ENCODE measurements at places on chromosomes 5 and 9.

- peak; percentile 87 for DNase-seq
These were observed 39.5 kb upstream of the GARNL3 start for GRCh38 chr9:127224883-127225739.

GRCh38 chr5:122262103-122262502 is 49.9 kb upstream of the SNCAIP start:
- DNase-seq, result no peak

DNA sequence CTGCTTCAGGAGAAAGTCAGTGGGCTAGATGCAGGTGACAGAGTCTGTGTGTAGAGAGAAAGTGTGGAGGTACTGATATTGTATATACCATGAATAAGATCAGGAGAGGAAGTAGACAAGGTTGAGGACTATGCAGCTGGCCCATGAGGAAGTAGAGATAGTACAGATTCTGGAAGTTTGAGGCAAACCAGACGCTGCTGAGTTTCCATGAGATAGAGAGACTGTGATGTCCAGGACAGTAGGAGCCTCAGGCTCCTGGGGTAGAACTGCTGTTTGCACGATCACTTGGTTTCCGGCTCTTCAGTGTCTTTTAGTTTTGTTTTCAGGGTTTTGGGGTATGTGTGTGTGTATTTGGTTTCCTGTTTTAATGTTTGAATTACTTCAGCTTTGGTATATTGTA is 13.6 kb downstream of the OTULINL start:
- no peak for DNase-seq

- DNase-seq, result peak; percentile 40
These were observed 41.2 kb upstream of the VCAN start for GRCh38 chr5:83430130-83431010.

DNA sequence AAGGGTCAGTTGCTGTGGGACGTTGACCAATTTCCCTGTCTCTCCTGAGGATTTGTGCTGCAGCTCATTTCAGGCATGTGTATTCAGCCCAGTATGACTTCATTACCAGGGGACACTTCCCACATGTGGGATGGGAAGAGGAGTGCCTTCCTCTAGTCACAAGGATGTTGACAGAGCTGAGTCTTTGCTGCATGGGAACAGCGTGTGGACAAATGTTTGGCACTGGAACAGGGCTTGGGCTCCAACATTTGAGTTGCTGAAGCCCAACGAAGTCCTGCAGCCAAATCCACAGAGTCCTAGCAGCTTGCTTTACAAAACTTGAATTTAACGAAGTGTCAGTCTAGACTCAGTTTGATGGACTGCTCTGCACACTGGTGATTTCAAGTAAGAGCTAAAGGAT is 283.2 kb downstream of the SH3GL2 start:
- DNase-seq, result no peak

- no peak for DNase-seq
These were observed 323.5 kb downstream of the TLE4 start for GRCh38 chr9:79895232-79895631.

DNA sequence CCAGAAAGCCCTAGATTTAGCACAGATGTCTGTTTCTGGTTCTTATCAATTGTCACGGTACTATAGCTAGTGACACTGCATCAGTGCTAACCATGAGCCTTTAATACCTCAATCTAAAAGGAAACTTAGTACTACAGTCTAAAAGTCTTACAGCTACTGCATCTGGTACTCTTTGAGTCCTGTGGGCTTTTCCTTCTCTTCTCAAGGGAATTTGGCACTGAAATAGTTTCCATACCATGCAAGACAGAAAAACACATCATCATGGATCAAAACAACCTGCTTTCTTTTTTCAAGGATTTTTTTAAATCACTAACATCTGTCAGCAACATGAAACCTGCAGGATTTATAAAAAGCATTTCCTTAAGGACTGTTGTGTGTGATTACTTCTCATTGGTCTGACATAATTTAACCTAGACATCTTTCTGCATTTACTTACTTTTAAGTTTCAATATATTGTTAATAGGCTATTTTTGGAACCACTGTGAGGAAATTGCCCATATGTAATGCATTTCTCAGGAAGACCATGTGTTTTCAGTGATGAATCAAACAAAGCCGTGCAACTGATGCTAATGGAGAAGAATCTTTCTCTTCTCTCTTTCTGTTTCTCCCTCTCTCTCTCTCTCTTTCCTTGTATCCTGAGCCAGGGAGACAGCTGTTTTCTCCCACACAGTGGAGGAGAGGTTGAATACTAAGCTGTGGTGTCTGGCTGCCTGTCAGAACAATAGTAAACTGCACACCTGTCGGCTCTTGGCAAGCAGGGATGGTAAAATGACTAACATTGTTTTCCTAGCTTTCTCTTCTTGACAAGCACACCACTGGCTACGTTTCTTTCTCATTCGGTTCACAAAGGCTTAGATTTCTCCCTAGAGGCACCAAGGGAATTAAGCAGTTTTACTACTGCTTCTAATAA is 273.4 kb downstream of the CSNK1G3 start:
- DNase-seq, result no peak

DNA sequence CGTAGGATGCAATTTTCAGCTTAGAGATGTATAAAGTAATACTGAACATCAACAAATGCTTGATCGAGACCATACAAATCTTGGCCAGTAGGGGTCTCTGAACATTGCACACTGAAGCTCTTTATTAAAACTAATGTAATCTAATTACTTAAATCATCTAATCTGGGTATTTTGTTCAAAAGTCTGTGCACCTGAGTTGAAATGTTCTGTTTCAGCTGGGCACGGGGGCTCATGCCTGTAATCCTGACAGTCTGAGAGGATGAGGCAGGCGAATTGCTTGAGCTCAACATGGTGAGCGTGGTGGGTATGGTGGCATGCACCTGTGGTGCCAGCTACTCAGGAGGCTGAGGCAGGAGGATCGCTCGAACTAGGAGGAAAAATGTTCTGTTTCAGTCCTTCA is 41.0 kb downstream of the ESM1 start:
- DNase-seq, result peak; percentile 20

GRCh38 chr5:149445739-149446369 is 66.8 kb upstream of the IL17B start:
- no peak for DNase-seq

GRCh38 chr9:35756275-35757225 is 2.5 kb upstream of the MSMP start:
- DNase-seq, result peak; percentile 75

GRCh38 chr5:96651948-96652753 is 10.0 kb upstream of the CAST start:
- no peak for DNase-seq

DNA sequence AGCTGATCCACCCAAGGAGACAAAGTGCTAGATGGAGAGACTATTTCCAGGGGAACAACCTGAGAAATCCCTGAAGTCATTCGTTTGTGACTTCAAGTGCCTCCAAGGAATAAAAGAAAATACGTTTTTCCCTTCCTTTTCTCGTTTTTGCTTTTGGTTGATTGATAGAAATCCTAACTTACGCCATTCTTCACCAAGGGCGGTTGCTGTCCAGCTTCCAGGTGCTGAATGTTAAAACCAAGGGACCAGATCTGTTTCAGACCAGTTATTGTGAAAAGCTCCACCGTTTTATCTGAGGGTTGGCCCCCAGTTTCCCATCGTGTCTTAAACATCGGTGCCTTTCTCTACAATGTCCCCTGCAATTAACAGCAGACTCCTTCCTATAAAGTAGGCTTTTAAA is 600.7 kb upstream of the SGCD start:
- no peak for DNase-seq

DNA sequence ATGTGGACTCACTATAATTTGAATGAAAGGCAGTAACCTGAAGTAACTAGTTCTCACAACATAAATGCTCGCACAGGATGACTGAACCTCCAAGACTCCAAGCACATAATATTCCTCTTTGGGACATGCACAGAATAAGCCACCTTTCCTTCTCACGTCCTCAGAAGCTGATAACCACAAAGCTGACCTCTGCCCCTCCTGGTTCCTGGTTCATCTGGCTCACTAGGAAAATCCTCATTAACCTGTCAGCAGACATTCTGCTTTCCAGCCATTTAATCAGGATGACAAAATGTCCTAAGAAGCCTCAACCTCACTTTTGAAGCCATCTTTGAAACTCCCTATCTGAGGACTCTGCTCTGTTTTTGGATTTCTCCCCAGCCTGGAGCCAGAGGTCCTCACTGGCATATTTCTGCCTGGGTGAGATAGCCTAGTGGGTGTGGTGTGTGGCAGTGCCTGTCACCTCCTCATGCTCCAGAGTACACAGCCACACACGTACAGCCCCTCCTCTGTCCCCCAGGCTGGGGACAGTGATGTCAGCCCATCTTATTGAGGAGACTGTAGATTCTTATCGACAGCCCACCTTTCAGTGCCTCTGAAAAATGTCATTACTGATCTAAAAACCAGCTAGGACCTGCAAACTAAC is 10.3 kb downstream of the ANKH start:
- no peak for DNase-seq

DNA sequence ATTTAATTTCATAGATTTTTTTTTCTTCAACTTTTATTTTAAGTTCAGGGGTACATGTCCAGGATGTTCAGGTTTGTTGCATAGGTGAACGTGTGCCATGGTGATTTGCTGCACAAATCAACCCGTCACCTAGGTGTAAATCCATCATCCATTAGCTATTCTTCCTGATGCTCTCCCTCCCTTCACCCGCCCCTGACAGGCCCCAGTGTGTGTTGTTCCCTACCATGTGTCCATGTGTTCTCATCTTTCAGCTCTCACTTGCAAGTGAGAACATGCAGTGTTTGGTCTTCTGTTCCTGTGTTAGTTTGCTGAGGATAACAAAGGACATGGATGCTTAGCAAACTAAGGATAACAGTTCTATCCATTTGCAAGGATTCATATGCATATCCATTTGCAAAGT is 209.1 kb upstream of the ADCY2 start:
- DNase-seq, result no peak

DNA sequence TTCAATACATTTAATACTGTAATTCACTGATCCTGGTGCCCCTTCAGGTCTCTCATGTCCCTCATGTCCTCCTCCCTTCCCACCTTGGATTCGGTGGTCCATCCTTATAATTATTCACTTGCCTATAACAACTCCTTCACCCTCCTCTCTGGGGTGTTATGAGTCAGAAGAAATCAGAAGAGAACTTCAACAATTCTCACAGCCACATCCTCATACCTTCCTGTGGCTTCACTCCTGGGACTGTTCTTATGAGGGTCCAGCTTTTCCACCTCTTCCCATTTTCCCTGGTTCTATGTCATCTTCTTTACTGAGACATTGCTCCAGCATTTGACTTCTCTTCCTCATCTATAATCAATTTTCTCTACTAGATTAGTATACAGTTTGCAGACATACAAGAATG is 406.1 kb downstream of the NR2F1-AS1 start:
- DNase-seq, result no peak

DNA sequence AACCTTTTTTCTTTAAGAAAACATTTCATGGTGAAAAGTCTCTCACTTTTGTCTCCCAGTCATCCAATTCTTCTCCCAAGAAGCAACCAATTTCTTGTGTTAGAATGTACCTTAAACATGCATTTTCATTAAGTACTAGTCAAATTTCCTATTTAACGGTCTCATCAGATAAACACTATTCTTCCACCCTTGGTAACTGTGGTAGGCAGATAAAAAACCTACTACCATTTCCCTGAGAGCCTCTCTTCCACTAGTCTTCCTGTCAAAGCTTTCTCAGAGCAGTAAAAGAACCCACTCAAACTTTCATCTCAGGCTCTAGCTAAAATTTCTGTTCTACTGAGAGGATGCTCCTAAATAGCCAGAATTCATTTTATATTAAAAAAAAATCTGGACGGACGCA is 10.9 kb downstream of the GNE start:
- DNase-seq, result no peak

GRCh38 chr5:621341-621761 is 9.2 kb downstream of the CEP72 start:
- no peak for DNase-seq

DNA sequence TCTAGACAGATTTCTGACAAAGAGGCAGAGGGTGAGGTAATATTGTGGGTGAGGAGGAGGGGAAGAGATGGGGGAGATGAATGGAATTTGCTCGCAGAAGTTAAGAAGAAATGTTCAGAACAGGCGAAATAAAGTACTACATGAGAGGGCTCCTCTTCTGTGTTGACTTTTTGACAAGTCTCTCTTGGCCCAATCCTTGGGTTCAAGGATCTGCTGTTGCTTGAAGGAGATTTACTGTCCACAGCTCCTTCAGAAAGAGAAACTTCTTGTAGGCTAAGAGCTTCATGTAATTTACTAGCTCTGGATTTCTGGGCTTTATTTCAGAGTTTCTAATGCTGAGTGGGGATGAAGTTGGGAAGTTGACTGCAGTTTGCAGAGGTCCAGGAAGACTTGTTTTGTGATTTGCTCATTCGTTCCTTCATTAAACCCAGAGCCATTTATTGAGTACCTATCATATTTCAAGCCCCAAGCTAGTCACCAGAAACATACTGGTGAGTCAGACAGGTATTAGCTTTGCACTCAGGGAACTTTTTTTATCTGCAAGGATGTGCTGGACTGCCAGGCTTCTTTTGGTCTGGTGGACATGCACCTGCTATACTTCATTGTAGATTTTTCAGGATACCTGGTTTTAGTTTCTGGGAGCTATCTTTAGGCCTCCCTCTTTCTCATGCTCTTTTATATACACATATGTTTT is 402.9 kb upstream of the CLINT1 start:
- DNase-seq, result no peak

- DNase-seq, result no peak
These were observed 31.9 kb downstream of the CCDC125 start for GRCh38 chr5:69300537-69301203.

GRCh38 chr9:76665458-76665857 is 98.8 kb upstream of the PCA3 start:
- DNase-seq, result no peak

- no peak for DNase-seq
These were observed 509.7 kb upstream of the DMAC1 start for GRCh38 chr9:8309258-8309657.

DNA sequence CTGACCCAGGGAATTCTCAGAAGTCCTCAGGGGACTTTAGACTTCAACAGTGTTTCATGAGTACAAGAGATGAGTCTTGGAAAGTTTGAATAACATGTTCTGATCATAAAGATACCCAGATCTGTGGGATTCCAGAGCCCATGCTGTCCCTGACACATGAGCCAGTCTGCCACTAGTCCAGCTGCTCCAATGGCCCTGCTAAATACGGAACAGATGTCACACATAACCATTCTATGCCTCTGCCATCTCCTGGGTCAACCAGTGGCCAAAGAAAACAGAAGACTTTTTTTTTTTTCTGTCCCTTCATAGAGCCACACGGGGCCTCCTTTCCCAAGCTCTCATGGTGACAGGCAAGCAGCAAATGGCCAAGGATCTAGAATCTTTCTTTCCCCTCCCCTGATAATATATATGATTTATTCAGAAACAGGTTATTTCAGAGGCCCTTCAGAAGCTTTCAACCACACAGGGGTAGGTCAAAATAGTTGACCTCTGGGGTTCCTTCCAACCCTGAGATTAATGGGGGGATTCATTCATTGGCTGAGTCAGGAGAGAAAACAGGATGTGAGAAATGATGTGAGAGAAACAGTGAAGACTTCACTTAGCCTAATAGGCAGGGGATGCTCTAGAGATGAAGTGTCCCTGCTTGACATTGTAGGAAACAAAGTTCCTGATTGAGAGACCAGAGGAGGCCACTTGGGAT is 367.7 kb downstream of the CDK5RAP2 start:
- DNase-seq, result no peak

Measured in activated T-cell treated with anti-CD3 and anti-CD28 coated beads for 24 hours (primary cell).